ENCODE measurements at places on chromosomes 1 and 21.

GRCh38 chr1:184759112-184759511 lies 4.5 kb upstream of the EDEM3 start:
- DNase-seq: no peak

GRCh38 chr1:200659269-200659668 lies 10.4 kb downstream of the DDX59 start:
- DNase-seq: no peak

- no peak for DNase-seq
Measured at GRCh38 chr1:246969621-246970020, 37.9 kb upstream of the AHCTF1 start.

DNA sequence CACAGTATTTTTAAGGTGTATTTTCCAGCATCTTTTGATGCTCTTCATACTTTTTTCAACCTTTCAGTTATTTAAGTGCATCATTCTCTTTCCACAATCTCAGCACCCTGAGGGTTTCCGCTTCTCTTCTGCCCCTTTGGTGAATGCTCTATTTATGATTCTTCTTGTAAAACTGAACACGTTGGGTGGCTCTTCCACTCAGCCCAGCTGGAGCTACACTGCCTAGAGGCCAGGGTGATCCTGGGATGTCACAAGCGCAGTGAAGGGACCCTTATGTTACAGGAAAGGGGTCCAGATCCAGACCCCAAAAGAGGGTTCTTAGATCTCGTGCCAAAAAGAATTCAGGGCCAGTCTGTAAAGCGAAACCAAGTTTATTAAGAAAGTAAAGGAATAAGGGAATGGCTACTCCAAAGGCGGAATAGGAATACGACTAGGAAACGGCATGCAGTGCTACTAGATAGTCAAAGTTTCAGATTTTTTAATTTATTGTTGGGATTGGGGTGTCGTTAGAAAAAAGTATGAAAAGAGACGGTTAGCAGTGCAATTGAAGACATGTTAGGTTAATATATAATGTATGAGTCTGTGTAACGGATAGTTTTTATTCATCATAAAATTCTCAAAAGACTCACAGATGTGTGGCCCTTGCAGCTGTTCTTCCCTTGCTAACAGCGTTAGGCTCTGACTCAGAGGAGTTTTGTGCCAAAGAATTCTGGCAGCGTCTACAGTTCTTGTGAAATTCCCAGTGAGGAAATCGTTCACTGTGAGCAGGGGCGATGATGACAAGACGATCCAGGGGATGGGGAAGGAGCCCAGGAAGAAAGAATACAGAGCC lies 14.4 kb upstream of the ERVH48-1 start:
- DNase-seq: no peak

GRCh38 chr1:109616391-109616790 lies 3.0 kb downstream of the GNAT2 start:
- DNase-seq: no peak

GRCh38 chr1:209493559-209493958 lies 90.0 kb upstream of the CAMK1G start:
- no peak for DNase-seq

DNA sequence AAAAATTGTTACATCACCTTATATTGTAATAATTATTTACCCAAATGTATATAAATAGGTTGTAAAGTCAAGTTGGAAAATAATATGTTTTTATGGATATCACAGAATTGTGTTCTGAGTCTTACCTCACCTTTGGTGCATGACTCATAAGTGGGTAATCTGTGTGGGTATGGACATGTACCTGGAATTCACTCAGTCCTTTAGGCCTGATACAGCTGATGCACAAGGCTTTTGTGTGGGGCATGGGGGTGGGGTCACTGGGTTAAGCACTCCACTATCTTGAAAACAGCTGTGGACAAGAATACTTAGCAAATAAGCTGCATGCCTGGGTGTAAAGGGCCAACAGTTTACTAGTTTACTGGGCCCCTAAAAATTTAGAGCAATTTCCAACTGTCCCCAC lies 34.4 kb downstream of the INKA2 start:
- DNase-seq: no peak

DNA sequence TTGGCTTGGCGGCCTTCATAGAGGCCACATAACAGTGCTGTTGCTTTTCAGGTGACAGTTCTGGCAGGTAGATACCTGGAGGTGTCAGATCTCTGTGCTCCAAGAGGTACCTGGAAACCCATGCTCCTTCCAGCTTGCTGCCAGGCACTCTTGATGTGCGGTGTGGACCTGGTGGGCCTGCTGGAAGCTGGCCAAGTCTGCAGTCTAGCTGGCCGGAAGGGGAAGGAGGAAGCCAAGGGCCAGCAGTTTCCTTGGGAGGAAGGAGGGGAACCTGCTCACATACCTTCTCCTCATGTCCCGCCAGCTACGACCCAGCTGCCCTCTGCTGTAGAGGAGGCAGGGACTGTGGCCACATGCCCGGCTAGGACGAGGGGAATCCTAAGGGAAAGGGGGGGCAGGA lies 166.4 kb upstream of the AJAP1 start:
- no peak for DNase-seq

- no peak for DNase-seq
Measured at GRCh38 chr1:34250342-34250741, 73.6 kb downstream of the C1orf94 start.
